ENCODE measurements at places on chromosomes 16 and 17.

GRCh38 chr16:25192096-25192495, 24.7 kb upstream of the AQP8 start:
- DNase-seq = no peak

GRCh38 chr17:79617304-79617703, 6.5 kb upstream of the RBFOX3 start:
- DNase-seq = no peak

GRCh38 chr16:55861288-55861687, 13.9 kb downstream of the CES5A start:
- no peak for DNase-seq

DNA sequence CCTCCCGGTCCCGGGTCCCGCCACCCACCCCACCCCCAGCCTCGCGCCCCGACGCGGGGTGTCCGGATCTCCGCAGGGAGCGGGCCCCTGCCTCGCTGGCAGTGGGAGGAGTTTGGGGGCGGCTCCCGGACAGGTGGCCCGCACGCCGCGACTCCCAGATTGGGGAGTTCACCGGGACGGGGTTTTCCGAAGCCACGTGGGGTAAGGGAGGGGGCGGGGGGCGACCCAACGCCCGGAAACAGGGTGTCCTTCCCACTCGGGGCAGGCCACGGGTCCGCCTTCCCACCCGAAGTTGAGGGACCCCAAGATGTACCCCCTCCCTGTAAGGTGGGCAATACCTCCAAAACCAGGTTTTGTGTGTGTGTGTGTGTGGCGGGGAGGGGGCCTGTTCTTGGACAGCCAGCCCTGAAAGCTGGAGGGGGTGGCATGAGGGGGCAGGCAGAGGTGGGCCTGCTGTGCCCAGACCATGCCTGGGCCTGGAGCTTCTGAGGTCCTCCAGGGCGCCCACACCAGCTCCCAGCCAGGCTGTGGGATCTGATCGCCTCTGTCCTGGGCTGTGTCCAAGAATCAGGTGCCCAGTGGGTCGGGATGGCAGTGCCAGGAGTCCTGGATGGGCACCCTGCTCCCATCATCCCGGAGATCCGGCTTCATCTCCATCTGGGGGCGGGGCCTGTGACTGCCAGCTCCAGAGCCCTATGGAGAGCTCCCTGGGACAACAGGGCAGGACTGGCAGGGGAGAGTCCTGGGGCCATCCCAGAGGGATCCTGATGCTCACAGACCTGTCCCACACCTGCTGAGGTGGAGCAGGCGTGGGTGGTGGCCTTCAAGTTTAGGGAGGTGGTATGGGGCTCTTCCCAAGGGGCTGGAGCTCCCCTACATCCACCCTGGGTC, 767 bp downstream of the SYNGR2 start:
- DNase-seq = peak; percentile 31

DNA sequence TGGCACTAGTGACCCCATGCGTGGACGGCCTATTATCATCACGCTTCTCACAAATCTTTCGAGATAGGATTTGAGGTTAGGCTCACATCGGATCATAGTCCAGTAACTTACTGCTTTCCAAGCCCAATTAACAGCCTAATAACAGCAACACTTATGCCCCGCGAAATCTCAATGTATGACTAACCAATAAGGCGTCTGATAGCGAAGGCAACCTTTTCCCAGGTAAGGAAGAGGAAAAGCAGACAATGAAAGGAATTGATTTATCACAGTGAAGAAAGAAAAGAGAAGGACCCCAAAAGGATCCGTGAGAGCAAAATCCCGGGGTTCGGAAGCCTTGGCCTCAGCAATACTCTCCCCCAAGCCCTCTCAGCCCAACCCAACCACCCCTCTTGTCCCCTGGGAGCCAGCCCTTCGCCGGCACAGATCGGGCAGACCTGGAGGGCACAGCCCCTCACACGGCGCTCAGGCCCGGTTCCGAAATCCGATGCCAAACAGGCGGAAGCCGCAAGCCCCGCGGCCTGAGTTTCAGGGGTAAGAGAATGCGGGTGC, 534 bp downstream of the GPATCH8 start:
- DNase-seq = no peak

- DNase-seq = peak; percentile 60
These were observed 4.6 kb upstream of the ATP2A1 start for GRCh38 chr16:28873543-28874201.

- no peak for DNase-seq
These were observed 22.7 kb downstream of the SLC6A4 start for GRCh38 chr17:30212750-30213149.

- DNase-seq = no peak
These were observed 146.0 kb downstream of the FTO start for GRCh38 chr16:53849994-53850393.

DNA sequence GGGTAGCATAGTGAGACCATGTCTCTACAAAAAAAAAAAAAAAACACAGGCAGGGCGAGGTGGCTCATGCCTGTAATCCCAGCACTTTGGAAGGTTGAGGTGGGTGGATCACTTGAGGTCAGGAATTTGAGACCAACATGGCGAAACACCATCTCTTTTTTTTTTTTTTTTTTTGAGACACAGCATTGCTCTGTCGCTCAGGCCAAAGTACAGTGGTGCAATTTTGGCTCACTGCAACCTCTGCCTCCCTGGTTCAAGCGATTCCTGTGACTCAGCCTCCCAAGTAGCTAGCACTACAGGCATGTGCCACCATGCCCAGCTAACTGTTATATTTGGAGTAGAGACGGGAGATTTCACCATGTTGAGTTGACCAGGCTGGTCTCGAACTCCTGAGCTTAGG, 5.1 kb downstream of the RAMP2 start:
- DNase-seq = no peak

GRCh38 chr16:84449156-84450140, 55.0 kb downstream of the MEAK7 start:
- no peak for DNase-seq

GRCh38 chr17:79836972-79837887, 2.0 kb downstream of the CBX4 start:
- DNase-seq = peak; percentile 95

DNA sequence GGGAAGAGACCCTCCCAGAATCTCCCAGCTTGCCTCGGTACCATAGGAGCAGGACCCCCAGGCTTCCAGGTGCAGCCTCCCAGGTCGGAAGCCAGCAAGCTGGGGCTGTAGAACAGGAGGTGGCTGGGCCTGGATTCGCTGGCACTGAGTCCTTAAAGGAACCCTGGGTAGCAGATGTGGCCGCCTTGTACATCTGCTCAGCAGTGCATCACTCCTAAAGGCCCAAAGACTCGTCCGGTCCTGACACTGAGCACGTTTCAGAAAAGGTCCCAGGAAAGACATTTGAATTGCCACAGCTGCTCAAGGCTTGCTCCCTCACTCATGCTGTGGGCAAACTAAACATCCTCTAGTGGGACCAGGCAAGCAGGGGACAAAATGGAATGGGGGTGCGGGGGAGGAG, 172.8 kb downstream of the RAB11FIP4 start:
- no peak for DNase-seq

DNA sequence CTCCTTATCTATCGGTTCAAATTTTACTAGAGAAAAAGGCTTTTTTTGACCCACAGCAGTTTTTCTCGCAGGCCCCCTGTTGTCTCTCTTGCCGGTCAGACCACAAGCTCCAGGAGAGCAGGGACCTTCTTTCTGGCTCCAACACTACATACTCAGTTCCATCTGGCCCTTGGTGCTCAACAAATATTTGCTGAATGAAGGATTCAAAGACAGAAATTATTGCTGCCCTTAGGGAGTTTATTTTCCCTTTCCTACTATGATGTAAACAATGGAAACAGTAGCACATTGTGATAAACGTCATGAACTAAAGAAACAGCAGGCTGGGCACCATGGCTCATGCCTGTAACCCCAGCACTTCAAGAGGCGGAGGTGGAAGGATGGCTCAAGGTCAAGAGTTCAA, 59.0 kb upstream of the ATP2A3 start:
- no peak for DNase-seq

DNA sequence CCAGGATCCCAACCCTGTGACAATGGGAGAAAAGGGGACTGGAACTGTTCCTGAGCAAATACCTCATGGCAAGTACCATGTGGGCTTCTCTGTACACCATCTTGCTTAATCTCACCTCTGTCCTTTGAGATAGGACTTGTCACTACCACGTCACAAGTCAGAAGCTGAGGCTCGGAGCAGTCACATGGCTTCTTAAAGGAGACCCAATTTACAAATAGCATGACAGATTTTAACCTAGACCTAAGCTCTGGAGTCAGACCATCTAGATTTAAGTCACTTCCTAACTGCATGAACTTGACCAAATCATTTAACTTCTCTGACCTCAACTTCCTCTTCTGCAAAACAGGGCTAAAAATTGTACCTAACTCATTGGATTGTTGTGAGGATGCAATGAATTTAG, 36.0 kb upstream of the CCL1 start:
- DNase-seq = no peak

DNA sequence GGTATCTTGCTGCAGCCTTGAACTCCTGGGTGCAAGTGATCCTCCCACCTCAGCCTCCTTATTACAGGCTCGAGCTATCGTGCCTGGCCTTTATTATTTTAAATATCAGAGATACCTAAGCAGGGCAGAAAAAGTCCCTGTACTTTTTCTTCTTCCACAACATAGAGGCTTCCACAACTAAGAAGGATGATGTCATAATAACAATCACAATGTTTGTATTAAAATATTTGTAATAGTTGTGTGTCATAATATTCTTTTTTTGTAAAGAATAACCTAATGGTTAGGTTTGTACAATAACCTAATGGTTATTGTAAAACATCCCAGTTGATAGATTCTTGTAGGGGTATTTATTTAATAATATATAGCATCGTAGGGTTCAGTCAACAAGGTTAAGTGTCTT, 26.7 kb upstream of the DUSP14 start:
- DNase-seq = no peak

DNA sequence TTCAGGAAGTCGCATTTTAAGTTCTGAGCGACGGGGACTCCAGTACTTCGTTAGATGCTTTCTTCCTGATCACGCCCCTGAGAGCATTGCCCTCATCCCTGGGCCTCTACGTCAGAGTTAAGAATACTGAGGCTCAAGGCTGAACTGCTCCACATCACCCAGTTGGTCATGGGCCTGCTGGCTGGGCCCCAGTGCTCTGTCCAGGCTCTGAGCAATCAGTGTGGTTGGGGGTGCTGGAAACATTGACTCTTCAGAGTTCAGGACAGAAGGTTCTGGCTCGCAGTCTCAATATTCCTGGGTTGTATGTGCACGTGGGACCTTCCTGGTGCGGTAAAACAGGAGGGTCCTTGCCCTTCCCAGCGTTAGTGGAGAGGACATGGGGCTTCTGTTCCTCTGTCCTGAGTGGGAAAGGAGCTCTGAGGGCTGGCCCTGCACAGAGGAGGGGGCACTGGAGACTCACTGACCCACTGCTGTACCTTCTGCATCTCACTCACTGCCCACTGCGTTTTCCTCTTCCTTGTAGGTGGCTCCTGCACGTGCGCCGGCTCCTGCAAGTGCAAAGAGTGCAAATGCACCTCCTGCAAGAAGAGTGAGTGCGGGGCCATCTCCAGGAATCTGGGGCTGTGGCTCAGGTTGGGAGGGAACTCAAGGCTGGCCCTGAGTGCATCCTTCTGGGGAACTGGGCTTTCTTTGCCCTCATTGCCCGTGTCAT, 518 bp downstream of the MT1E start:
- DNase-seq = no peak

DNA sequence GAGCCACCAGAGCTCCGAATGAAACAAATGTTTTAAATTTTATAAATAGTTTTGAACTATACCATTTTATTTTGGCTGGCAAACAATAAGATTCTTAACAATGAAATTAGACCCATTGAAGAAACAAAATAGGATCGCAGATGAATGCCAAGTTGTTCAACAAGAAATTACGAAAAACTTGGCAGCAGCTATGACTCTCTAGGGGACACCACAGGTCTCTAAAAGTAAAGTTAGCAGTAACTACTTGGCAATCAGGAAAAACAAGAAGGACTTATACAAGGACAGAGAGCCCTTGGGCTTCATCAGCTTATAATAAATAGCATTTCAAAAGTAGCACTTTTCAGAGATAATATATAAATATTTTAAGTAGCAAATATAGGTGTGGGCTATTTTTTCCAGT, 603.8 kb upstream of the PSMD7 start:
- DNase-seq = no peak

DNA sequence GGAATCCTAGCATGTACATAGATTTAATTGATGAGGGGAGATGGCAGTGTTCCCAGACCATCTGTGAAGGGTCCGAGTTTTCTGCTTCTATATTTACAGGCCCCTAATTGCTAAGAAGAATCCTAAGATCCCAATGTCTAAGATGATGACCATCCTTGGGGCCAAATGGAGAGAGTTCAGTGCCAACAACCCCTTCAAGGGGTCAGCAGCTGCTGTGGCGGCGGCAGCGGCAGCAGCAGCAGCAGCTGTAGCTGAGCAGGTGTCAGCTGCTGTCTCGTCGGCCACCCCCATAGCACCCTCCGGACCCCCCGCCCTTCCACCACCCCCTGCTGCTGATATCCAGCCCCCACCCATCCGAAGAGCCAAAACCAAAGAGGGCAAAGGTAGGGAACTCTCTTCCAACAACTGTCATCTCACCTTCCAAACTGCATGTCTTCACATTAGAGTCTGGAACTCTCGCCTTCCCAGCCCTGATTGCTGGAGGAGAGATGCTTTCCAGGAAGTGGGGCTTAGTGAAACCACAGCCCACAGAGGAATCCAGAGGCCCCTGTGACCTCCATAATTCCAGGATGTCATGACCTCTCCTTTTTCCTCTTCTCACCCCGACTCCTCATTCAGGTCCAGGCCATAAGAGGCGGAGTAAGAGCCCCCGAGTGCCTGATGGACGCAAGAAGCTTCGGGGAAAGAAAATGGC, 4.7 kb downstream of the CHD3 start:
- no peak for DNase-seq

DNA sequence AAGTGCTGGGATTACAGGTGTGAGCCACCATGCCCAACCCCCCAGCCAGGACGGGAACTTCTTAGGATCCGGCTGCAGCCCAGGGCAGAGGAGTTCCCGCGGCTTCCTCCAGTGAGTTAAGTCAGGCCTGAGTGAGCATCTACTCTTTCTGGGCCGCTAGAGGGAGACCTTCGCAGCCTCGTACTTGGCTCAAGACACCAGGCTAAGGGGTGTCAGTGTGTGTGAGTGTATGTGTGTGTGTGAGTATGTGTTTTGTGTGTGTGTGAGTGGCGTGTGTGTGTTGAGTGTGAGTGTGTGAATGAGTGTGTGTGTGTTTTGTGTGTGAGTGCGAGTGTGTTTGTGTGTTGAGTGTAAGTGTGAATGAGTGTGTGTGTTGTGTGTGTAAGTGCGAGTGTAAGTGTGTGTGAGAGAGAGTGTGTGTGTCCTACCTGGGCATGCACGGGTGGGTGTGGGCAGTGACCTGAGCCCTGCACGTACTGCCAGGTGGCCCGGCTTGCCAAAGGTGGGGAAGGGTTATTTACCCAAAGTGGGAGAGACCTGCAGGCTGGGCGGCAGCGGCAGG, 58.5 kb downstream of the TMEM235 start:
- peak; percentile 87 for DNase-seq

- DNase-seq = no peak
These were observed 2.1 kb upstream of the GSDMB start for GRCh38 chr17:39920218-39921210.
